ENCODE measurements at places on chromosomes 6 and 20. TPM values are rescaled to one million over a fixed set of nuclear protein-coding genes. Genes with fewer than 3 reads are reported as not detected.

The PRPH2 gene
- total RNA-seq, result 0.35 TPM

The BANF2 gene
- not detected for total RNA-seq

The PI16 gene
- total RNA-seq, result not detected

The VSX1 gene
- not detected for total RNA-seq

DNA sequence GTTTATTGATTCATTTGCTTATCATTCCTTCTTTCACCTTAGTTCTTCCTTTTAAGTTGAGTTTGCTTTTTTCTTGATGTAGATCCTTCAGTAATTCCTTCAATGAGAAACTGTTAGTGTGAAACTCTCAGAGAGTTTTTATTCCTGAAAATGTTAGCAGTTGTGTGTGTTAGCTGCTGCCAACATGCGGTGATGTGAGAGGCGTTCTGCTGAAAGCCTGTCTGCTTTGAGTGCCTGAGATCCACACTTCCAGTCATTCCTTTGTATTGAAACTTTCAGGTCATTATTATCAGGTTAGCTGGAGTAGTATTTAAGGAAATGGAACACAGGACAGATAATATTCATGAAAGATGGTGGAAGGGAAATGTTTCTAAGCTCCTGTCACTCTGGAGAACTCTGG is 70.0 kb upstream of the SUPT3H start:
- H3K27ac ChIP-seq, result no peak overlapping the region
- H3K4me1 ChIP-seq, result no peaks in the 10 kb centered on the region
- peaks cover 33% of the 10 kb centered on the region for H3K27me3 ChIP-seq
- no peak overlapping the region for H3K4me3 ChIP-seq

DNA sequence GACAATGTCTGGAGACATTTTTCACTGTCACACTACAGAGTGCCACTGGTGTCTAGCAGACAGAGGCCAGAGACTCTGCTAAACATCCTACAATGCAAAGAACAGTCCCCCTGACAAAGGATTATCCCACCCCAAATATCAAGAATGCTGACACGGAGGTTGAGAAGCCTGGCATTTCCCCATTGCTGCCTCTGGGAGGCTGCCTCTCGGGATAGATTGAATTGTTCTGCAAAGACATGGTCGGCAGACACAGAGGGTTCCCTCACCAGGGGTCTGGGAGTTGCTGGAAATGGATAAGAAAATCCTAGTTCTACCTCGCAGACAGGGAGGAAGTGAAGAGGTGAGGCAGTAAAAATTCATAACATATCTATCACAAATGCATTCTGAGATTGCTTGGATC is 166.4 kb upstream of the AGPAT4 start:
- no peak overlapping the region for H3K27ac ChIP-seq
- H3K4me1 ChIP-seq, result no peaks in the 10 kb centered on the region
- H3K36me3 ChIP-seq, result no peaks in the 10 kb centered on the region
- no peak overlapping the region for H3K4me3 ChIP-seq
- H3K27me3 ChIP-seq, result no peaks in the 10 kb centered on the region

DNA sequence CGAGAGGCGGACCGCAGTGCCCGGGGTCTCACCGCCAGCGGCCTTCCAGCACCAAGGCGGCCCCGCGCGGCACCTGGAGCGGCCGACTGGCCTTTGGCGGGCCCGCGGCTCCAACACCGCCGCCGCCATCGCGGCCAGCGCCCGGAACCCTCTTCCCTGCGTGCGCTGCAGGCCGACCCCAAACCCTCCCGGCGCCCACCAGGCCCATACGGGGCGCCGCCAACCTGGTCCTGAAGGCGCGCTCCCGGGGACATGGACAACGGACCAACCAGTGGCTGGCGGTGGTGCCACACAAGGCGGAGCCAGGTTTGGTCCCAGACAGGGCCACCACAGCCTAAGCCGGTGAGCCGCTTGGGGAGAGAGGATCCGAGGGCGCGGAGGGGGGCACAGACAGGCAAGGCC is 1514.8 kb upstream of the DEFB115 start:
- no peaks in the 10 kb centered on the region for H3K36me3 ChIP-seq
- DNase-seq, result peak; percentile 13
- H3K4me3 ChIP-seq, result no peak overlapping the region
- H3K27ac ChIP-seq, result no peak overlapping the region
- no peaks in the 10 kb centered on the region for H3K4me1 ChIP-seq

DNA sequence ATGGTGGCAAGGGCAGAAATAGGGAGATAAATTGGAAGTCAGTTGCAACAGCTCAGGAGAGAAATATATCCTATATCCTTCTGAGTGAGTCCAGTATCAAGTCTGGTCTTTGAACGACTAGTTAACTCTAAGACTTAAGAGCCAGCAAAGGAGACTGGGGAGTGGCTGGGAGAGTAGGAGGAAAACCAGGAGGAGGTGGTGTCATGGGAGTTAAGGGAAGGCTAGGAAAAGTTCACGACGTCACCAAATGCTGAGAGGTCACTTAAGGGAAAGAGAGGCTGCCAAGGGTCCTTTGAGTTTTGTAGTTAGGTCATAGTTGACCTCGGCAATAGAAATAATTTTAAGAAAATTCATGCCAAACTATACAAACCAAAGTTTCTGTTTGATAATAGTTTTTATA is 25.1 kb downstream of the ACOT13 start:
- no peak overlapping the region for H3K27ac ChIP-seq
- no peaks in the 10 kb centered on the region for H3K36me3 ChIP-seq
- DNase-seq, result no peak
- H3K4me1 ChIP-seq, result peaks cover 3% of the 10 kb centered on the region
- no peaks in the 10 kb centered on the region for H3K27me3 ChIP-seq

DNA sequence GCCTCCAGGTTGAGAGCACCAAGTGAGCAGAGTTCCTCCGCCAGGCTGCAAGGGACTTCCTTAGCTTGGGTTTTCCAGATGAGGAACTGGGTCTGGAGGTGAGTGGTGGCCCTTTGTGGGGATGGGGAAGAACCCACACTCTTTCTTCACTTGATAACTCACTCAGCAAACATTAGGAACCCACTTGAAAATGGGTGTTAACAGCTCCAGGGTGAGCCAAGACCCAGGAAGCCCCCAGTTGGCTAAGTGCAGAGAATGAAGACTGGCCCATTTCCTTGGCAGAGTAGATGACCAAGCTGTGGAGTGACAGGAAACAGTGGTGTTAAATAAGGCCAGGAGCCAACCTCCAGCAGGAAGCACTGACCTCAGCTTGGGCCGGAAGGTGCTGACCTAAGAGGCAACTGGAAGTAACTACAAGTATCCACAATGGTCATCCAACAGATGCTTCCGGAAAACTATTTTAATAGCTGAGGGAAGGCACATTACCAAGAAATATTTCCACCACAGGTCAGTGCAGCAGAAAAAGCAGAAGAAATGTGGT is 22.7 kb downstream of the MRPL14 start:
- peaks cover 56% of the 10 kb centered on the region for H3K36me3 ChIP-seq
- no peak for DNase-seq
- H3K4me1 ChIP-seq, result no peaks in the 10 kb centered on the region
- no peaks in the 10 kb centered on the region for H3K27me3 ChIP-seq
- H3K27ac ChIP-seq, result no peak overlapping the region
- no peak overlapping the region for H3K4me3 ChIP-seq

DNA sequence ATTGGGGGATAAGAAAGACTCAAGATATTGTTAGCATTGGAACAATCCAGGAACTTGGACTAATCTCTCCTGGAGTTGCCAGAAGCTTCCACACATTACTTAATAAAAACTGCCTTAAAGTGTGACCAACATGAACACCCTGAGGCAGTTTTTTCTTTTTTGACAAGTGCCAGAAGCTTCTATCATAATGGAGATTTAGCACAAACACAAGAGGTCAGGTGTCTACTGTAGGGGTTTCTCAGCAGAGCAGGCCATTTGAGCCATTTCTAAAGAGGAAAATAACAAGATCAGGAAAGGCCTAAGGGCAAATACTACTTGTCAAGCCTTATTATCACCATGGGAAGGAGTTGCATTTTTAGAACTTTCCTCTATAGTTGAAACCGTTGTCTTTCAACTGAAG is 361.5 kb downstream of the EPM2A start:
- H3K4me1 ChIP-seq, result no peaks in the 10 kb centered on the region
- no peaks in the 10 kb centered on the region for H3K27me3 ChIP-seq
- H3K27ac ChIP-seq, result no peak overlapping the region
- H3K36me3 ChIP-seq, result no peaks in the 10 kb centered on the region

- H3K27me3 ChIP-seq, result no peaks in the 10 kb centered on the region
- H3K4me1 ChIP-seq, result no peaks in the 10 kb centered on the region
- no peak overlapping the region for H3K4me3 ChIP-seq
Measured at GRCh38 chr6:118748311-118749062, 97.1 kb upstream of the CEP85L start.

DNA sequence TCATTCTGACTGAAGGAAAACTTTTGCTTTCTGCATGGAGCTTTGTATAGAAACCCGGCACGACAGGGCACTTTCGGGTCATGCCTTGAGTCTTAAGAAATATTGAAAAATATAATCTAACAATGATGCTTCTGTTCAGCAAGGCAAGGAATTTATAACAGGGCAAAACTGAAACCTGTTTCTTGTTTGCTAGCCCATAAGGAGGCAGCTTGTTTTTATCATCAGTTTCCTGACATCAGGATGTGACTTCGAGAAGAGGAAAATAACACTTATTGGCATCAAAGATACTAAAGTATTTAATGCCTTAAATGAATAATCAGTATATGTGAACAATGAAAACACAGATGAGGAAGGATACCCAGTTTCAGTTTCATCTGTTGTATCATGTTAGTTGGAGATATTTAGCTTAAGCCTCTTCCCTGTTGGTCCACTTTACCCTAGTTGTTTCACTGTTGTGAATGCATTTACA is 146.5 kb downstream of the CDKAL1 start:
- H3K4me1 ChIP-seq, result peaks cover 4% of the 10 kb centered on the region
- DNase-seq, result no peak
- no peak overlapping the region for H3K4me3 ChIP-seq
- no peaks in the 10 kb centered on the region for H3K27me3 ChIP-seq

- peaks cover 5% of the 10 kb centered on the region for H3K4me1 ChIP-seq
- H3K36me3 ChIP-seq, result no peaks in the 10 kb centered on the region
- no peak overlapping the region for H3K4me3 ChIP-seq
- H3K27ac ChIP-seq, result no peak overlapping the region
- H3K27me3 ChIP-seq, result peaks cover 35% of the 10 kb centered on the region
- DNase-seq, result no peak
Measured at GRCh38 chr6:38272222-38272621, 367.5 kb downstream of the BTBD9 start.

DNA sequence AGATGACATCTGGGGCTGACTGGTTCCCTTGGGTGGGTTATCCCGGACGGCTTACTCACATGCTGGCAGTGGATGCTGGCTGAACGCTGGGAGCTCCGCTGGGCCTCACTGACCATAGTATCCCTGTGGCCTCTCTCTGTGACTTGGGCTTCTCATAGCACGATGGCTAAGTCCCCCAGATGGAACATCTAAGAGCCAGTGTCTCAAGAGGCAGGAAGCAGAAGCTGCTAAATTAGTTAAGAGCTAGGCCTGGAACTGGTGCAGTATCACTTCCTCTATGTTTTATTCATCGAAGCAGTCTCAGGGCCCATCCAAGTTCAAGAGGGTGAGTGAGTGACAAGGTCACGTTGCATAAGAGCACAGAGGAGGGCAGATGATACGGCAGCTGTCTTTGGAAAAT is 116.5 kb upstream of the LAMP5 start:
- no peak overlapping the region for H3K4me3 ChIP-seq
- no peak for DNase-seq
- H3K27me3 ChIP-seq, result no peaks in the 10 kb centered on the region
- peaks cover 12% of the 10 kb centered on the region for H3K36me3 ChIP-seq
- no peaks in the 10 kb centered on the region for H3K4me1 ChIP-seq

DNA sequence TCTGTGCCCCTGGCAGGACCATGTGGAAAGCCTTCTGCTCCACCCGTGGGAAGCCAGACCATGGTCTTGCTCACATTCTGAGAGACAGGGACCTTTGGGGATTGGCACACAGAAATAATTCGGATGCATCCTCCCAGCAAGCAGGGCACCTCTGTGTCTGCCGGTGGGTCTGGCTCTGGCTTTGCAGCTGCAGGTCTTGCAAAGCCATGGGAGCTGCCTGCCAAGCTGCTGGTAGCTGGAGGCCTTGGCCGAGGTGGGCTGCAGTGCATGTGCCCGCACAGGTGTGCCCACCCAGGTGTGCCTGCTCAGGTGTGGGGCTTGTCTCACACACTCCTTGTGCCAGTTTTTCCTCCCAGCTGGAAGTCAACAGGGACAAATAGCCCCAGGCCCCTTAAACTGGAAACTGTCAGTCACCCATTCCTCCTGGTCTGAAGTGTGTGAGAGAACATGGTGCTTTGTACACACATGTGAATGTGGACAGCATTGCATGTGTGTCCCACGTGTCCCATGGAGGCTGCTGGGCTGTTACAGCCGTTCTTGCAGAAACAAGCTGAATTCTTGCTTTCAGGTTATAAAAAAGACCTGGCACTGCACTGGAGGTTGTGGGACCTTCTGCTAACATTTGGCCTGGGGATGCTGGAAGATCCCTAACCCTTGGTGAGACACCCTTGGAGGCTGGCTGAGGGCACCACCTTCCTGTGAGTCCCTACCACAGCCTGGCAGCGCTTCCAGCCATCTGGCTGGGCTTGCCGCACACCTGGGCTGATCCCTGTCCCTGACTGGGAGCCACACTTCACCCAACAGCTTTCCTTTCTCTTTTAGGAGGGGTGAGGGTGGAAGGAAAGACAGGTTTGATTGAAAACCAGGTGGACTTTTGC is 54.9 kb upstream of the SMOC2 start:
- H3K4me3 ChIP-seq, result no peak overlapping the region
- DNase-seq, result no peak
- no peaks in the 10 kb centered on the region for H3K4me1 ChIP-seq
- no peak overlapping the region for H3K27ac ChIP-seq
- H3K27me3 ChIP-seq, result no peaks in the 10 kb centered on the region
- no peaks in the 10 kb centered on the region for H3K36me3 ChIP-seq

DNA sequence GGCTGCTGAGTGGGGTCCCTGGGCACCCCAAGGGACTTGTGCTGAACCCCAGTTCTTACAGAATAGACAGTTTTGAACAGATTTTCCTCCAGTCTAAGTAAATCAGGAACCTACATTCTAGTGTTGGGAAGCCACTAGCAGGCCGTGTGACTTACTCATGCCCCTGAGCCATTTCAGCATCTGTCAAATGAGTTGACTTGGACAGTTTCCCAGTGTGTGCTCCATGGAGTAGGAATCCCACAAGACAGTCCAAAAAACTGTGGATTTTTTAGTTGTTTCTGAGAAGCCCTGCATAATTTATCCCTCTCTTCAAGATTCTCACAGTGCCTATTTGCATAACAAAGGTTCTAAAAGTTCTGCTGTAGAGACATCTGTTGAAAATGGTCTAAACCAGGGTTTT is 2.1 kb downstream of the GABRR2 start:
- no peaks in the 10 kb centered on the region for H3K4me1 ChIP-seq
- no peak overlapping the region for H3K4me3 ChIP-seq
- no peaks in the 10 kb centered on the region for H3K27me3 ChIP-seq
- no peak overlapping the region for H3K27ac ChIP-seq

Data from endodermal cell (in vitro differentiated cells).